ENCODE measurements at places on chromosomes 4 and X.

DNA sequence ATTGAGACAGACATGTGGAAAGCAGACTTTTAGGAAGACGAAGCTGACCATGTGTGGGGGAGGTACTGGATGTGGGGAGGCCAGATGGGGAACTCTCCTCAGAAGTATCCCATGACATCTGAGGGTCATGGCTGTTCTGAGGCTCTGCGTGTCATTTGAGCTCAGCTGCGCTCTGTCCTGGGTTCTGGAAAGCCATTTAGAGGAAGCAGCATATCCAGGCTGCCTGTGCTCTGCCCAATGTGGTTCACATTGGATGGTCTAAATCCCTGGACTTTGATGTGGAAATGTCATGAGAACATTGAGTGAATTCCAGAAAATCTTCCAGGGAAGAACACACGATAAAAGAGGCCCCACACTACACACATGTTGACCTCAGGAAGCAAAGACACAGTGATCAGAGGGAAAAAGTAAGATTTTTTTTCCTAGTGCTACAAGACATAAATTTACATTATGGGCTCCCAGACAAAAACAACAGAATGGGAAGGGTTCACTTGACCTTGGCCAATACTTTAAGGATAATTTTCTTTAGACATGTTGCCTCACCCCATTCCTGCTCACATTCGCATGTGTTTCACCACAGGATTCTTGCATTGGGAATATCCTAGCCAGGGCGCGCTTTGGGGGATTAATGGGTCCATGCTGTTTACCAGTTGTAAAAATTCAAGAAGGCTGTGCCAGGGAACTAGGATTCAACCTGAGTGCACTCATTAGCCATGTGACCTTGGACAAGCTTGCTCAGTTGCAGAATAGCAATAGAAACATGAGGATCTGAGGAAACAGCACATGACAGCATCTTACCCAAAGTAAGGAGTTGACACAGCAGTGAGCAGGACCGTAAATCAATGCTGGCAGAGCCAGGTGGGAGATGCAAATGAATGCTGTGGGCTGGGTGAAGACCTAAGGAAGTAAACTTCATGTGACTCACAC lies 73.2 kb upstream of the C1QTNF7 start:
- DNase-seq: no peak

DNA sequence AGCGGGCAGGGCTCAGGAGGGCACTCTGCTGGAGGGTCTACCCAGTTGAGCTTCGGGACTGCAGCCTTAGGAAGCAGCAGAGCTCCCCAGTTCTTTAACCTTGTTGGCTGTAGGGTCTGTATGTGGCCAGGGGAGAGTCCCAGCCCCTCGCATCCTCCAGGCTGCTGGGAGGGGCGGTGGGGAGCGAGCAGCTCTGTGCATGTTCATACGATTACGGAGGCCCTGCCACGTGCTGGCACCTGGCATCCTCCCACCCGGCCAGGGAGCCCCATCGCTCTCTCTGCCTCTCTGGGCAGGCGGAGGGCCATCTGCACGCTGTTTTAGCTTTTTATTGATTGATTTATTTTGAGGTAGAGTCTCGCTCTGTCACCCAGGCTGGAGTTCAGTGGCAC lies 21.2 kb downstream of the NSG1 start:
- DNase-seq: no peak

DNA sequence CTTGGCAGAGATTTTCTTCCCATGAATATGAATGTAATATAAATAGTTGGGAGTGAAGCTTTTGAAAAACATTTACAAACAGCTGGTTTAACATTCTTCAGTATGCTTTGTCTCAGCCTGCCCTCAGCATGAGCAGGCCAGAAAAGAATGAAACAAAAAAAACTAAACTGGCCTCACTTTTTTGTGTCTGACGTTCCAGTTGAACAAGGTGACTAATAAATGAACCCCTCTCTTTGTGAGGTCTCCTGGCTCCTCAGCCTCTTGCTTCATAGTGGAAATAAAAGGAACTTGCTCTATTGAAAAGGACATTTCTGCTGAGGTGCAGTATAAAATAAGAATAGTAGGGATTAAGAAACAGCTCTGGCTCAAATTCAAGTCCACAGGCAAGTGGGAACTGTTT lies 9.4 kb downstream of the CHST7 start:
- no peak for DNase-seq

DNA sequence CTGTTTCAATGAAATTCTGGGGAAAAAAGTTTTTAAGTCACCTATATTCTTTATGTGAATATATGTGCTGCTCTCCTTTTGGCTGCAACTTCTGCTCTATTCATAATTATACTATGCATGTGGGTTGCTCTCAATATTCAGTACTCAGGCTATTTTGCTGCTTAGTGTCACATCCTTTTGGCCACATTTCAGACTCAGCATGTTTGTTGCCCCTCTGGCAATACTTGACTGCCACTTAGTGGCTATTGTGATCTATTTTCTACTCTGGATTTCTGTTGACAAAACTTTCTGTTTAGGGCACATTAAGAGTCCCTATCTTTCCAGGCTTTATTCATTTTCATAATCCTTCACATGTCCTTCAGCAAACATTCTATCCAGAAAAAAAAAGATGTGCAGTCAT lies 15.8 kb upstream of the CT45A1 start:
- DNase-seq: no peak

GRCh38 chr4:38102957-38103588 lies 142.9 kb downstream of the PTTG2 start:
- no peak for DNase-seq

DNA sequence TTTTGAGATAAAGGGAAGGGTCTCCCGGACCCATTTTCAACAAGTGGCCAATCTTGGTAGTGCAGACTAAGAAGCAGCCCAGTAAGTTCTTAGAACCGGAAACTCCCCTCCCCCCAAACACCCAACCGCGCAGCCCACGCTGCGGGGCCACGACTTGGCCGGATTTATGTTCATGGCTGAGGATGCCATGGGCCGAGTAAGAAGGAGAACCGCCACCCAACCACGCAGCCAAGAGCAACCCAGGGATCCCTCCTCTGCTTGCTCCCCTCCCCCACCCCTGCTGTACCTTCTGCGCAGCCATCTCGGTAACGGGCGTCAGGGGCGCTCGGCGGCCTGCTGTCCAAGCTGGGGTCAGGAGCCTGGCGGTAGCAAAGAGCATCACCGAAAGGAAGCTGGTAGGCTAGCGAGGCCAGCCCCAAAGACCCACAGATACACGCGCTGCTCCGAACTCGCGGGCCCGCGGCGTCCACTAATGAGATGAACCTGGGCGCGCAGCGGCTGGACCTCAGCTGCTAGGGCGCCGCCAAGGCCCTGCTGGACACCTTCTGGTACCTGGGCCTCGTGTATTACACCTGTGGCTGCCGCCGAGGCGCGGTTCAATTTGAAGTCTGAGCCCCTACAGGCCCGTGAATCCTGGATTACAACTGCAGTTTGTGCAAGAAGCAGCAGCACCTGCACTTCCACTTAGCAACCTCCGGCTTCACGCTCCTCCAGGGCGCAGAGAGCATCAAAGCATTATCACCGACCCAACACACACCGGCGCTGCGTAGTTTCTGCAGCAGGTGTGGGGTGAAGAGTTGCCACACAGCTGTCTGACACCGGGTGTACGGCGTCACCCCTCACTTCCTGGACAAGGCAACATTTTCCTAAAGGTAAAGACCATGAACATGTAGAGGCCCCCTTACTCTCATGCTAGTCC lies 63.4 kb downstream of the NUDT10 start:
- peak; percentile 16 for DNase-seq

- no peak for DNase-seq
Observed at GRCh38 chr4:180518906-180519305, 1724.3 kb upstream of the TENM3 start.

- no peak for DNase-seq
Observed at GRCh38 chr4:122917731-122918130, 4.7 kb downstream of the NUDT6 start.

DNA sequence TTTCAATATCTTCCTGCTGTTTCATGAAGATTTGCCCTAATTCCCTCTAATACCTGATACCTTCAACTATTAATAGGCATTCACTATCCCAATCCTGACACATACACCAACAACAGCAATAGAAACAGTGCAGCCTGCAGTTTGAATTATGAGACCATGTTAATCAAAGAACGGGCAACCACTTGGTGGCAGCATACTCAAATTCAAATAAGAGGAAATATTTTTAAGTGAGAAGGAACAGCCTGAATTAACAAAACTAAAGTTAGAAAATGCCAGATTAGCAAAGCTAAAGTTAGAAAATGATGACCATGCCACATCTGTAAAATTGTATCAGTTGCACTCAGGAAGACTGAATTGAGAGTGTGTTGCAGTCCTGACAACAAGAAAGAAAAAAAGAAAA lies 204.9 kb downstream of the SMARCA1 start:
- no peak for DNase-seq

GRCh38 chr4:168421671-168422070 lies 58.6 kb downstream of the DDX60L start:
- no peak for DNase-seq

DNA sequence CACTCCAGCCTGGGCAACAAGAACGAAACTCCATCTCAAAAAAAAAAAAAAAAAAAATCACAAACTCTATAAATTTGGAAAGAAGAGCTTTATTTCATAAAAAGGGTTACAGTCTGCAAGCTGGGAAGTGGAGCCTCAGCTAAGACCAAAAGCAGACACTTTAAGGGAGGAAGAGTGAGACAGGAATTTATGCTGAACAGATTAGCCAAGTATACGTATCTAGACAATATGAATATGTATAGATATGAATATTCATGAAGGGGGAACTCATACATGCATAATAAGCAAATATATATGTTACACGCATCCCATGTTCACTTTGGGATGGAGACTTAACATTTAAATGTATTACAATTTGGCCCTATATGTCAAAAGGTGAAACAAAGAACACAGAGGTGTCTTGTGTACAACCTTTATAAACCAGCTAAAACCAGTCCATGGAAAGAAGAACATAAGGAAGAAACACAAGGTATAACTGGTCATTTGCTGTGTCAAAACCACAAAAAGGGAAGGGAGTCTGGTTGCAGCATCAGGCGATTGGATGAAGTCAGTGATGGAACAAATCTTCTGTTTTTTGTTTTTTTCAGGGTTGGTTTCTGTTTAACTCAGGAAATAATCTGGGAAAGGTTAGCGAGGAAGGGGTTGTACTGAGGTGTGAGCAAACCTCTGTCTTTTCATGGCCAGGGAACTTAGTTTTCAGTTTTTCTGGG lies 130.0 kb upstream of the MAOA start:
- DNase-seq: no peak

GRCh38 chr4:184384056-184384809 lies 90.1 kb downstream of the IRF2 start:
- no peak for DNase-seq

GRCh38 chr4:143773998-143774895 lies 73.8 kb upstream of the FREM3 start:
- DNase-seq: peak; percentile 1

DNA sequence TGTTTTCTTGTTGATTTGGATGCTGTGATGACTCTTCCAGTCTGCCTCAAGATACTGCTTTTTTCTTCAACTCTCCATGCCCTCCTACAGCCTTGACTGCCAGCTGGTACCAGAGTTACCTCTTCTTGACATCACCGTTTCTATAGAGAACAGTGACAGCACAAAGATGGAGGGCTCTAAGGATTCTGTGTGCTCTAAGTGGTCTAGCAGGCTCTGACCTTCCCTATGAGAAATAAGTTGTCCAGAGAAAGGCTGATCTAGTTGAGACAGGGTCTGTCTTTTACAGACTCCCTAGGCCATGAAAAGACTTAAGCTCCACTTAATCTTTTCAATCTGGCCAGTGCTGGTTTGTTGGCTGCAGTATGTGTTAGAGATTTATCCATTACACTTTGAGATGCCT lies at the start of gene AKAP4:
Gene AKAP4, minus strand, starts transcription at position 101 of the 400 bp plus-strand sequence. CDS start 118 bp downstream, outside the sequence.
- DNase-seq: no peak

DNA sequence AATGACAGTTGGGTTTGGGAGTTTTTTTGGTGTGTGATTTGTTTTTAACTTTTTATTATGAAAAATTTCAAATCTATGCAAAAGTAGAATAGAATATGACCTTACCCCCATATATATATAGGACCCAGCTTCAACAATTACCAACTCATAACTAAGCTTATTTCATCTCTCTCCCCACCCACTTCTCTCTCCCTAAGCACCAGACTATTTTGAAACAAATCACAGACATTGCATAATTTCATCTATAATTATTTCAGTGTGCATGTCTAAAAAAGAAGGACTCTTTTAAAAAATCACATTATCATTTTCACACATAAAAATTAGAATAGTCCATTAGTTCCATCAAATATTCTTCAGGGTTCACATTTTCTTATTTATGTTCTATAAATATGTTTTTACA lies 28.3 kb upstream of the NKX6-1 start:
- DNase-seq: no peak

DNA sequence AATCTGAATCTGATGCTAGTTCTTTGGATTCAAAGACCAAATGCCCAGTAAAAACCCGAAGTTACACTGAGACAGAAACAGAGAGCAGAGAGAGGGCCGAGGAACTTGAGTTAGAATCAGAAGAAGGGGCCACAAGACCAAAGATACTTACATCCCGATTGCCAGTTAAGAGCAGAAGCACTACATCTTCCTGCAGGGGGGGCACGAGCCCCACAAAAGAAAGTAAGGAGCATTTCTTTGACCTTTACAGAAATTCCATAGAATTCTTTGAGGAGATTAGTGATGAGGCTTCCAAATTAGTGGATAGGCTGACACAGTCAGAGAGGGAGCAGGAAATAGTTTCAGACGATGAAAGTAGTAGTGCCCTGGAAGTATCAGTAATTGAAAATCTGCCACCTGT lies 309.3 kb downstream of the ANK2 start:
- no peak for DNase-seq

GRCh38 chrX:9614016-9614415 lies 149.2 kb downstream of the TBL1X start:
- DNase-seq: no peak

DNA sequence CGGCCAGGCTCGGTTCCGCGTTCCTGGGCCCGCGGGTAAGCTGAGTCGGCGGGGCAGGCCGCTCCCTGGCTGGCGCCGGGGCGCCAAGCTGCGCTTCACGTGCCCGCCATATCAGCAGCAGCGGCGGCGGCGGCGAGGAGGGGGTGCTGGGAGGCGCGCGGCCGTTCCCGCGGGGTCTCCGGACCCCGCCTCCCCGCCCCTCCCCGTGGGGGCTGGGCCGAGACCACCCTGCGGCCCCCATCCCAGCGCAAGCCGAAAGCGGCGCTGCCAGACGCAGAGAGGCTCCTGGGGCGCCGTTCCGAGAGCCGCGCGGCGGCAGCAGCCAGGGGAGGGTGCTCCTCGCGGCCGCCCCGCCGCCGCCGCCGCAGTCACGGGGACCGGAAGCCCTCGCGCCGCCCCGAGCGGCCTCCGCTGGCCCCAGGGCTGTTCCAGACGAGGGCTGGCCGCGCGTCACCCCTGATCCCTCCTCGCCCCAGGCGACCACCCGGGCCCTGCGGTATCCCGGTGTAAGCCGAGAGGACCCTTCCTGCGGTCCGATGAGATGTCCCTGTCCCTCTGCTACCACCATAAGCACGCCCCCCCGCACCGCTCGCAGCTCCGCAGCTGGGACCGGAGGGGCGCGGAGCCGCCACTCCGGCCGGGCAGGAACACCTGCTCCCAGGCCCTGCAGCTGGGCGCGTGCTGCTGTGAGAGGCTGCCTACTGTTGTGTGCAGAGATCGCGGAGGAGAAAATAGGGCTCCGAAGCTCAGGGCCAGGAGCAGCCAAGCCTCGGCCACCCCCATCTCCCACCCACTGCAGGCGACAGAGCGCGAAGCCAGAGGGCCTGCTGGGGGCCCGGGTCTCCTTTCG lies 7.5 kb upstream of the BCOR start:
- DNase-seq: no peak
